Ureter (tissue), 1 donor: ENCODE measurements at places on chromosomes 7 and 10. TPM values are rescaled to one million over a fixed set of nuclear protein-coding genes. Genes with fewer than 3 reads are reported as not detected.

GRCh38 chr10:13871011-13871410 is 284.2 kb downstream of the PRPF18 start:
- DNase-seq: no peak

DNA sequence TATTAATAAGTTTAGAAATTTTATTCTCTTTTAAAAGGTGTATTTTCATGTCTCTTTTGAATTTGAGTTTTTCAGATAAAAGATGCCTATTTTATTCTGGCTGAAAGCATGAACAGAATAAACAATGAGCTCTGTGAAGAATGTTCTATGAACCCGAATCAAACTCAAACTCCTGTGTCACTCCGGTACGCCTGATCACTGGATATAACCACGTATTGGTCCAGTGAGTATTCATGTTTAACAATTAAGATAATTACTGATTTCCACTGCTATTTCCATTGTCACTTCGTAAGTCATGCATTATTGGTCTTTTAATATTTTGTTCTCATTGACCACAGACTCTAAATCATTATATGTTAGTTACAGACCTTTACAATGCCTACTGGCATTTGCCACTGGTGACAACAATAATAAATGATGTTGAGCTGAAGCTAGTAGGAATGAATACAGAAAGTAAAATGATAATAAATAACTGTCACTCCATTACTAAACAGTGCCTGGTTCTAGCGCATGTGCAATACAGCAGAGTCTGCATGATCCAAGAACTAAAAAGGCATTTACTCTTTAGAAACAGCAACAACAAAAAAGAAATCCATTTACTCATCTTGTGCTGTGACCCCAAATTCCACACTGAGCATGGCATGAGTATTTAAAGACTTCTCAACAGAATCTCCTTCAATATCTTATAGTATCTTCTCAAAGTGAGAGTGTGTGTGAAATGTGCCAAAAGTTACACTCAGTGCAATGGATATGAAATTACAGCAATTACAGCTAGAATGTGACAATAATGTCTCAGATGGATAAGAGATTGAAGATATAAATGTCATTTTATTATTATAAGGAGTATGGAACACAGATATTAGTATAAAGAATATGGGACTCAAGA is 827.0 kb upstream of the LRRTM3 start:
- DNase-seq: no peak

- no peak for DNase-seq
Measured at GRCh38 chr7:101880282-101881054, 63.0 kb downstream of the CUX1 start.

DNA sequence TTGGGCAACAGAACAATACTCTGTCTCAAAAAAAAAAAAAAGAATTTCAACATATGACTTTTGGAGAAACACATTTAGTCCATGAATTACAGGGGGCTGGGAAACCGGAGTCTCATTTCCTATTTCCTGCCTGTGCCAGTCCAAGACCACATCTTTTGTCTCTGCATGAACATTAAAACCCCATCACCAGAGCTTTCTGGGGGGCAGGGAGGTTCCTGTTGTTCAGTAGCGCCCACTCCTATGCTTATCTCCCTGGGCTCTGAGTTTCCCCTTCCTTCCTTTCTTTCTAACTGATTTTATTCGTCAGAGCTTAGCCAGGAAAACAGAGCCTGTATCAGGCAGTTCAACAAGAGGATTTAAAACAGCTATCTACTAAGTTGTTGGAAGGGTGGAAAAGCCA is 119.3 kb downstream of the CALN1 start:
- no peak for DNase-seq

DNA sequence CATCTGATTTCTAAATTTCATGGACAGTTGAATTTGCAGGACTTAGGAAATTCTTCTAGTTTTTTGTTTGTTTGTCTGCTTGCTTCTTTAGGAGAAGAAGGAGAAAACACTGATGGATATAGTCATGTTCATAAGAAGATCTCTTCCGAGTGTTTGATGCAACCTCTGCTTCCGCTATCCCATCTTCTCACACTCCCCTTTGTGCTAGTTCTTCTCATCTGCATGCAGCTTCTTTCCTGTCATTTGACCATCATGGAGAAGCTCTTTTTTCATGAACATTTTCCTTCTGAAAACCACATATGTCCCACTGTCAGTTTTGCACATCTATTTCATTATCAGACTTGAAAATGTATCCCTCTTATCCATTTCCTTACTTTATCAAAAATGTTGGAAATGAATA is 346.9 kb upstream of the PRKCQ start:
- no peak for DNase-seq

DNA sequence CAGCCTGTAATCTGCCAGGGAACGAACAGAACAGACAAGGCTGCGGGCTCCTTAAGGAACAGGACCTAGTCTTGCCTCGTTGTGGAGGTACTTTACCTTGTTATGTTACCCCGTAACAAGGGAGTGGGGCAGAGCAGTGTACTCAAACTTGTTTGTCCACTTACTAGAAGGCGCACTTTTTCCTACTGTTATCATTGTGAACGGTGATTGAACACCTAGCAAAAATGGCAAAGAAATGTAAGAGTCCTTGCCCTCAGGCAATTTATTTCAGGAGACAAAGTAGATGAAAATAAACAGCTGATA is 620 bp upstream of the IMPDH1 start:
- no peak for DNase-seq

DNA sequence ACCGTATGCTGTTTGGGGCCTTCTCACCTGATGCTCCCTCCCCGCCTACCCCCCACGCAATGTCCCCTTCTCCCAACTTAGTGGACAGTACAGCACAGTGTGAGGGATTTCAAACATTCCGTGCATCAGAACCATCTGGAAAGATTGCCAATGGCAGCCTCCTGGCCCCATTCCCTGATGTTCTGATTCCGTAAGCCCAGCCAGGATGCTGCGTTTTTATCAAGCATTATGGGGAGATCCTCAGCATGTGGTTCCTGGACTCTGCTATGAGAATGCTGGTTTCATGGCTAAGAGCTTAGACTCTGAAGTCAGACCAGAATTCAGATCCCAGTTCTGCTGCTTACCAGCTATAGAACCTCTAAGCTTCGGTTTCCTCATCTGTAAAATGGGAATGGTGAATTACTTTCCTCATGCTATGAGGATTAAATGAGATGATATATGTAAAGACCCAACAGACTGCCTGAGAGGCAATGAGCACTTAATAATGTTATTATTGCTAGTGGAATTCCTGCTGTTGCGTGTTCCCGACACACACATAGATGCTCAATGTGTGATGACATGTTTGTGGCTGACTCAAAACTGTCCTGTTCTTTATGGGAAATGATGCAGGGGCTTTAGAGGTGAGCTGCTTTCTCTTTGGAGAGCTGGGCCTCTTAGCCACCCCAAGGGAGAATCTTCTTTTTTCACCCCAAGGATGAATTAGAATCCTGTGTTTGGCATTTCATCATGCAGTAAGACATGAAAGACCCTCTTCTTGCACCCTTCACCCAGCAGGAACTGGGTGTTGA is 60.8 kb upstream of the SMNDC1 start:
- no peak for DNase-seq

ASB10 gene
- not detected for total RNA-seq

TRIM73 gene
- 6.5 TPM for total RNA-seq

MYH16 gene
- not detected for total RNA-seq

GRCh38 chr7:4215176-4215720 is 466.8 kb upstream of the FOXK1 start:
- DNase-seq: no peak

DNA sequence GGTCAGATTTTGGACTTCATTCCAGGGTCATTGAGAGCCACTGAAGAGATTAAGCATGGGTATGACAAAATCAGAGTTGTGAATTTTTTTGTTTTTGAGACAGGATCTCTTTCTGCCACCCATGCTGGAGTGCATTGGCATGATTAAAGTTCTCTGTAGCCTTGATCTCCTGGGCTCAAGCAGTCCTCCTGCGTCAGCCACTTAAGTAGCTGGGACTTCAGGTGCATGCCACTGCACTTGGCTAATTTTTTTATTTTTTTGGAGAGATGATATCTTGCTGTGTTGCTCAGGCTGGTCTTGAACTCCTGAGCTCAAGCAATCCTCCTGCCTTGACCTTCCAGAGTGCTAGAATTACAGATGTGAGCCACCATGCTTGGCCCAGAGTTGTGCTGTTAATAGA is 52.5 kb upstream of the GLCCI1 start:
- no peak for DNase-seq

LMBR1 gene
- total RNA-seq: 89.5 TPM

GALNT17 gene
- total RNA-seq: 6.0 TPM

- no peak for DNase-seq
Measured at GRCh38 chr10:30490289-30491000, 56.5 kb downstream of the MAP3K8 start.

- no peak for DNase-seq
Measured at GRCh38 chr7:77525231-77525630, 11.9 kb upstream of the PTPN12 start.
